ENCODE measurements at places on chromosomes 4 and X. TPM values are rescaled to one million over a fixed set of nuclear protein-coding genes. Genes with fewer than 3 reads are reported as not detected.

CTAG1A gene
- polyA plus RNA-seq = not detected

ATP2B3 gene
- 1.6 TPM for polyA plus RNA-seq

DSPP gene
- 0.01 TPM for polyA plus RNA-seq

CT47C1 gene
- not detected for polyA plus RNA-seq

GRCh38 chrX:13087322-13088155 lies 43.1 kb upstream of the FAM9C start:
- no peak for DNase-seq

- DNase-seq = no peak
These were observed 1176.8 kb downstream of the FAM133A start for GRCh38 chrX:94850811-94851210.

DNA sequence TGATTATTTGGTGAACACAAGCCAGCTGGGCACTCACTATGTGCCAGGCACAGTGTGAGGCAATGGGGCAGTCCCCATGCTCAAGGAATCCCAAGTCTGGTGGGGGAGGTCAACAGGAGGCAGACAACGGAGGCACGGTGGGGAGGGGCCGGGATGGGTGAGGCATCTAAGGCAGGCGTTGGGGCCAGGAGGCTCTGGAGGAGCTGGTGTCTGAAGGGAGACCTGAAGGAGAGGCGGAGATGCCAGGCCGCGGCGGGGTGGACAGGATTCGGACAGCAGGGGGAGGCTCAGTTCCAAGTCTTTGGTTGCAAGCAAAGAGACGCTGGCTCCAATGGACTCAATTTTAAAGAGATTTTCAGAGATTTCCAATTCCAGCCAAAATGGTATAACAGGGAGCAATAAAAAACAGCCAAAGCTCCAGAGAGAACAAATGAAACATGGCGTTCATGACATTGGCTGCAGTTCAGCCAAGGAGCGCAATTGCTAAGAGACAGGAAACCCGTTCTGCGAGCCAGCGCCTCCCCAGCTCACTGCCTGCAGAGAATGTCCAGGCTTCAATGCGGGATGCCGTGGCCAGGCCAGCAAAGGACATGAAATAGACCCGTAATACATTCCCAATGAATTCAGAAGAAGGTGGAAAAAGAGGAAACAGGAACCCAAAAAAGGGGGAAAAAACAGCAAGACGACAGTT lies 105.2 kb upstream of the LRPAP1 start:
- DNase-seq = no peak

- no peak for DNase-seq
These were observed 13.0 kb upstream of the IRAK1 start for GRCh38 chrX:154032653-154033052.

GRCh38 chrX:13013363-13014110 lies 30.9 kb downstream of the FAM9C start:
- peak; percentile 66 for DNase-seq

GRCh38 chr4:189124149-189124758 lies 816.4 kb upstream of the FRG1 start:
- peak; percentile 5 for DNase-seq

DNA sequence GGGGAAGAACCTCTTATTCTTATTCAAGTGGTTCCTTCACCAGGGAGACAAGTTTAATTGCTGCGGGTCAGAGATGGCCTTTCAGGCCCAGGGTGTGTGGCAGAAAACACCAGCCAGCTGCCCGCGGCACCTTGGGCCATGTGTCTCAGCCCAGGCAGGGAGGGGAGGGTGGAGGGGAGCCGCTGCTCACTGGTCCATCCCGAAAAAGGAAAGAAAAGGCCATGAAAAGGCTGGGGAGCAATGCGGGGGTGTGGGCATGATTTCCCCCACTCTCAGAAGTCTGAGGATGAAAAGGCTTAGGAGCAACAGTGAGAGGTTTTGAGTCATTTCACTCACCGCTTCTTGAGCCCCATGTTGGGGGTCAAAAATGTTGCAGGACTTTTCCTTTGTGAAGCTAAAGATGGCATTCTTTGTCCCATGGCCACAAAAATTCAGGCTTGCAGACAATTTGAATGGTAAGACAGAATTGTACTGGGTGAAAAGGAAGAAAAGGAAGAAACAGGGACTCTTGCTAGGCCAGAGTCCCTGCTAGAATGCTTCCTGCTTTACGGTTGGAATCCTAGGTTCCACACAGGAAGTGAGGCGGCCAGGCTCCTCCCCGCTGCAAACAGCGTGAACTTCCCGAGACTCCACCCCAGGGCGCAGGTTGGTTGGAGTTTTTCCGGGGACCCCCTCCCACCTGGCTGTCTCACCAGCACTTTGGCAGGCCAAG lies 17.4 kb upstream of the FAM47E start:
- no peak for DNase-seq

- no peak for DNase-seq
These were observed 26.2 kb downstream of the CUL4B start for GRCh38 chrX:120534413-120535205.

Measured in large intestine (tissue), 12 donors.